Nephron progenitor cell (in vitro differentiated cells): ENCODE measurements at places on chromosomes 2 and 18.

DNA sequence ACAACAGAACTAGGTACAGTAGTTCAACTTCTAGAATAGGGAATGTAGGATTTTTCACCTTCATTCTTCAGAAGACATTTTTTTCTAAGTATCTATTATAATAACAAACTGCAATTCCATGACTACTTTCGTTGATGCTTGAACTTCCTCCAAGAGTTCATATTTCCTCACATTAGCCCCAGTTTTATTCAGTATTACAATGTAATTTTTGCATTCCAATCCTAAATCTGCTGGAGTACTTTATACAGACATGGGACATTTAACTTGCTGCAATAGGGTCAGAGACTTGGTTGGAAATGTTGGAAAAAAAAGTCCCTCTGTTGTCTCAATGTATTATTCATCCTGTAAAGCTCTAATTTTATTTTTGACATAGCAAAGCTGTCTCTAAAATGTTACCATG, 19.6 kb upstream of the FTCDNL1 start:
- DNase-seq = no peak

DNA sequence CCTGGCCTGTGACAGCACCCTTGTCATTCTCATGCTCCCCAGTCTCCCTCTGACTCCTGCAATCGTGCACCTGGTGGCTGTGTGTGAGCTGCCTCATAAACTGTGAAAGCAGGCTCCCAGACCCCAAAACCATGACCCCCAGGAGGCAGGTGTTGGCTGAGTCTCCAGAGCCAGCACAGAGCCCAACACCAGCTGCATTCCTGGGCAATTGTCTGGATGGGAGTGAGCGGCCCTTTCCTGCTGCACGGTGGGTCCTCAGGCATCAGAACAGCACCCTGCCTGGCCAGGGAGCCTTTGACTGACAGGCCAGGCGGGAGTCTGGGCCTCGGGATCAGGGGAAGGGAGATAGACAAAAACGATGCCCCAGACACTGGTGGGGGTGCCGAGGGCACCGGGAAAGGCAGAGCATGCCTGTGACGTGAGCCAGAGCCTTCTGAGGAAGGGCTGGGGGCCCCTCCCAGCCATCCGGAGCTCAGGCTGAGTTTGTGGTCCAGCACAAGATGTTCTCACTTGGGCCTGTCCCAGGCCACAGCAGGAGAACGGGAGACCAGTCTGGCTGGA, 135.1 kb upstream of the GPC1 start:
- DNase-seq = no peak

GRCh38 chr2:119219873-119220272, 3.8 kb upstream of the STEAP3 start:
- DNase-seq = no peak

- no peak for DNase-seq
These were observed 50.3 kb downstream of the RABL2A start for GRCh38 chr2:113677330-113677729.

GRCh38 chr2:147325990-147326389, 518.8 kb upstream of the ACVR2A start:
- DNase-seq = no peak

- no peak for DNase-seq
These were observed 198.0 kb downstream of the CDH20 start for GRCh38 chr18:61531182-61531581.

- no peak for DNase-seq
These were observed 130.9 kb upstream of the CAVIN2 start for GRCh38 chr2:191977754-191978153.

- DNase-seq = no peak
These were observed 1038.6 kb downstream of the CBLN2 start for GRCh38 chr18:71505526-71505925.

DNA sequence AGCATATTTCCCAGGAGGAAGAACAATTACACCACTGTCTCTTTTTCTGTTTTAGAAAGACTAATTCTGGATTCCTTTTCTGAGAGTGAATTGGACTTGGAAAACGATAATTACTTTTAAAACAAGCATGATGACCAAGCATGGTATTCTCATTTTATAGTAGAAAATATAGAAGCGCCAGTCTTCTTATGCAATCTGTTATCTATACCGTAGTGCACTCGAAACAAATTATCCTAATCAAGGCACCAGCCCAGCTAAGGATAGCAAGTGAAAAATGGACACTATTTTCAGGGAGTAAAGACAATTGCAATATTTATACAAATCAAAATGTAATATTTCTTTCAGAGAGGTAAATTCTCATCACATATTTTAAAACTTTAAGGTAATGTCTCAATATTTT, 892.1 kb upstream of the POU3F3 start:
- DNase-seq = no peak

DNA sequence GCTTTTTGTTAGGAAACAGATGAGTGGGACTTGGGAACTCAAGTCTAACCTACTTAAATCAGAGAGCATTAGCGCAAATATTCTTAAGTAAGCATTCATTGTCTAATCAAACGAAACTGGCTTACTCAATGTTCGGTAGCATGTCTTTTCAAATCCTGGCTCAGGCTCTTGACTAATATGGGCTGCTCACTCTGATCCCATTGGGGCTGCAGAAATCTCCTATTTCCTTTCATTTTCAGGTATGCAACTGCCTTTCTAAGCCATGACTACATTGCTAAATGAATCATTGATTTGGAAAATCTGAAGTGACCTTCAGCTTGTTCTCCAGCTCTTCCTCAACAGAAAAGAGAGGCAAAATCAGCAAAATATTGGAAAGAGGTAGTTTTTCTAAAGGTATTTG, 2084.4 kb upstream of the PIK3C3 start:
- DNase-seq = no peak

GRCh38 chr2:54704688-54705605, 18.5 kb upstream of the EML6 start:
- DNase-seq = no peak

- DNase-seq = no peak
These were observed 38.2 kb upstream of the LYPD6B start for GRCh38 chr2:149000158-149000938.

- no peak for DNase-seq
These were observed 191.4 kb downstream of the LDLRAD4 start for GRCh38 chr18:13409997-13410396.

DNA sequence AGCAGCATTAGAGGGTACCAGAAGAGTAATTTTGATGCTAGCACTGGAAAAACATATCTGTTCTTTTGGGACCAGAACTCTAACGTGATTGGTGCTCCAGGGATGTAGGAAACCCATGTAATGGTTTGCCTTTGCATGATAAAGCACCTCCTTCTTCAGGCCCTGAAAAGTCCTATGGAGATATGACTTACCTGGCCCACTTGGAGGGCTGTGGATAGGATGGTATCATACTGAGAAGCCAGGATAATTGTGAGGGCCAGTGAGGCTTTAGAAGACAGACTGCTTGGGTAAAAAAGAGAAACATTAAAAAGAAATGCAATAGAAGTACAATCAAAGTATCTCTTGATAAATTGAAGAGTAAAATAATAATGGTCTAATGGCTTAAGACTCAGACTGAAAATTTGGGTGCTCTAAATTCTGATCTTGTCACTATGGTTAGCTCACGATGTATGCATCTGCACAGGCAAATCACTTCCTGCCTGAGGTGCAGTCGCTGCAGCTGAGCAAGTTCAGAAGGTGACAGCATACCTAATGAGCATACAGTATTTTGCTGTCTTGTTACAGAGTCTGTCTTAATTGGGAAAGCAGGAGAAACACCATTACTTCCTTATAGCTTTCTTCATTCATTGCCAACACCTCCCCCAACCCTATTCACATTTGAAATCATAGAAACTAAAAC, 371.5 kb downstream of the NUP35 start:
- DNase-seq = no peak

DNA sequence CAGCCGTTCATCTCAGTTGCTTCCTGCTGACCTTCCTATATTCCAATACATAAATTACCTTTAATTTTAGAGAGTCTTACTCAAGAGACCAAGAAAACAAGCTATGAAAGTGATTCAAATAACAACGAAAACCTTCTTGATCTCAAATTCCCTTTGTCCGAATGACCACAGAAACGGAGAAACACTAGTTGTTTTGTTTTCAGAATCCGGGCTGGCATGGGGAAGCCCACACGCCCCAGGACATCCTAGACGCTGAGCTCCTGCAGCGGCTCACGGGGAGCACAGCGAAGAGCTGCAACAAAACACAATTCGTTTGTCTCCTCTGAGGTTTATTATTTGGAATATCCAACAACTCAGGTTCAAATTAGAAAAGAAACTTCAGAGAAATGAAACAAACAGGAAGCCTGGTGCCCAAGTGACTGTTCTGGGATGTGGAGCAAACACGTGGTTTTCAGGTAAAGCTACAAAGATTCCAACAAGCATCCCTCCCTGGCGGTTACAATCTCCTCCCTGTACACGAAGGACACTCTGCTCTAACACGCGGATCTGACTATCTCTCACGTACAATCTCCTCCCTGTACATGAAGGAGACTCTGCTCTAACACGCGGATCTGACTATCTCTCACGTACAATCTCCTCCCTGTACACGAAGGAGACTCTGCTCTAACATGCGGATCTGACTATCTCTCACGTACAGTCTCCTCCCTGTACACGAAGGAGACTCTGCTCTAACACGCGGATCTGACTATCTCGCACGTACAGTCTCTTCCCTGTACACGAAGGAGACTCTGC, 237.5 kb downstream of the TWIST2 start:
- no peak for DNase-seq

- DNase-seq = no peak
These were observed 11.1 kb downstream of the ATG16L1 start for GRCh38 chr2:233262562-233262961.

- DNase-seq = no peak
These were observed 15.5 kb upstream of the SPATA3 start for GRCh38 chr2:230980468-230980867.

DNA sequence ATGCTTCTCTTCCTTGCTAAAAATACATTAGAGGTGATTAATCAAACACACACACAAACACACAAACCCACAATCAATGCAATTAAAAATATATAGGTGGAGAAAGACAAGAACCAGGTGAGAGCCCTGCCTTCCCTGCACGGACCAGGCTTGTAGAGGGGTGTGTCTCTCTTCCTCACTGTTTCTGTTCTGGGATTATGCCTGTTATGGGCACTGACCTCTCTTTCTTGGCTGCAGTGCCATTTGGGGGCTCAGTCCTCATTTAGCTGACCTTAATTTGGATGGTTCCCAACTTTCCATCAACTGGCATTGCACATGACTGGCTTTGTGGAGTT, 89.8 kb downstream of the SH3RF3 start:
- no peak for DNase-seq
